WTC11 (cell line): ENCODE measurements at places on chromosomes 7 and 10.

- no peak for DNase-seq
- H3K27ac ChIP-seq, result peak overlapping the region; percentile 62
- H3K4me3 ChIP-seq, result no peak overlapping the region
- H3K27me3 ChIP-seq, result no peaks in the 10 kb centered on the region
Observed at GRCh38 chr7:155670521-155670920, 26.1 kb downstream of the RBM33 start.

DNA sequence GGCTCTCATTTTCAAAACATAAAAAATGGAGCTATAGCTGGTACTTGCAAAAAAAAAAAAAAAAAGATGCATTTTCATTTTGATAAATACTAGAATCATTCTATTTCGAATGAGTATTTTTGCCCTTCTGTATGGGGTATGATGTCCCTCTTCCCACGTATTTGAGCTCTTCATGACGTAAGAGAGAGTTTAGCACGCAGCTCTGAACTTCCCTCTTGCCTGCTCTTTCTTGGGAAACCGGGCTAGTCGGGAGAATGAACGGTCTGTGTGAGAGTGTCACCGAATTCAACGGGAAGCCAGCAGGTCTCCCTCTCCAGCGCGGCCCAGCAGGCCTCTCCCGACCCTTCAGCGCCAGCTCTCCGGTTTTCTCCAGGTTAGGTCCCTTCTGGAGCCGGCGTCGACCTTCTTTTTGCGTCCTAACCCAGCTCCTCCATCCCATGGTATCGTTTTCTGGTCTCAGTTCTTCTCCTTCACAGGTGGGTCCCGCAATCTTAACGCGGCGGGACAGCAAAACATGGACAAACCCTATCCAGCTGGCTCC lies 159.2 kb upstream of the PITRM1 start:
- no peak overlapping the region for H3K27ac ChIP-seq
- no peak overlapping the region for H3K4me3 ChIP-seq
- no peak for DNase-seq
- no peaks in the 10 kb centered on the region for H3K36me3 ChIP-seq

- H3K36me3 ChIP-seq, result peaks cover 74% of the 10 kb centered on the region
- no peak for DNase-seq
- H3K4me3 ChIP-seq, result no peak overlapping the region
- no peaks in the 10 kb centered on the region for H3K4me1 ChIP-seq
- H3K27ac ChIP-seq, result no peak overlapping the region
Observed at GRCh38 chr10:130404476-130405055, 268.4 kb downstream of the GLRX3 start.

GRCh38 chr7:158369866-158370265 lies 217.8 kb downstream of the PTPRN2 start:
- H3K27me3 ChIP-seq, result no peaks in the 10 kb centered on the region; the same call in 1 of the 2 replicates
- no peaks in the 10 kb centered on the region for H3K36me3 ChIP-seq
- no peak for DNase-seq
- H3K27ac ChIP-seq, result no peak overlapping the region
- no peak overlapping the region for H3K4me3 ChIP-seq

DNA sequence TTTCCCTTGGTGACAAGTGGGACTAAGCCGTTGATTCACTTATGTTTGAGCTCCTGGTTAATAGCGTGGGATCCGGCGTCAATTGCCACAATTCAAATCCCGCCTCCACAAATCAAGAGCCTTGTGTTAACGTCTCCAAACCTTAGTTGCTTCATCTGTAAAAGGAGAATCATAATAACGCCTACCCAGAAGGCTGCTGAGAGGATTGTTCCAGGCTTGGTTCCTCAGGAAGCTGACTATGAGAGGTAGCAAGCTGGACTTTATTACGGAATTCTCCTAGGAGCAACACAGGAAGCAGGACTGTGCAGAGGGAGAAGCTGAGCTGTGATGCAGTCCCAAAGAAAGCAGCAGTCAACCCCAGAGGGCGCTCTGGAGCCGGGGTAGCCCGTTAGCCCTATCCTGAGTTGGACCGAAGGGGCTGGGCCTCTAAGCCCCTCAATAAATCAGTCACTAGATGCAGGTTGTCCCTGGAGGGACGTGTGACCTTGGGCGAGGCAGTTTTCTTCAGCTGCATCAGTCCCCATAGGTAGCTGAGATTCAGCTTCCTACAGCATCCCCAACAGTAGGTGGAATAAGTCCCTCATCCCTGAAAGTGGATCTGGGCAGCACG lies 6.9 kb upstream of the BAG3 start:
- peaks cover 7% of the 10 kb centered on the region; the same call in 1 of the 2 replicates for H3K4me1 ChIP-seq
- peak; percentile 78 for DNase-seq
- H3K27ac ChIP-seq, result no peak overlapping the region
- H3K27me3 ChIP-seq, result no peaks in the 10 kb centered on the region; the same call in 1 of the 2 replicates
- no peak overlapping the region for H3K4me3 ChIP-seq

DNA sequence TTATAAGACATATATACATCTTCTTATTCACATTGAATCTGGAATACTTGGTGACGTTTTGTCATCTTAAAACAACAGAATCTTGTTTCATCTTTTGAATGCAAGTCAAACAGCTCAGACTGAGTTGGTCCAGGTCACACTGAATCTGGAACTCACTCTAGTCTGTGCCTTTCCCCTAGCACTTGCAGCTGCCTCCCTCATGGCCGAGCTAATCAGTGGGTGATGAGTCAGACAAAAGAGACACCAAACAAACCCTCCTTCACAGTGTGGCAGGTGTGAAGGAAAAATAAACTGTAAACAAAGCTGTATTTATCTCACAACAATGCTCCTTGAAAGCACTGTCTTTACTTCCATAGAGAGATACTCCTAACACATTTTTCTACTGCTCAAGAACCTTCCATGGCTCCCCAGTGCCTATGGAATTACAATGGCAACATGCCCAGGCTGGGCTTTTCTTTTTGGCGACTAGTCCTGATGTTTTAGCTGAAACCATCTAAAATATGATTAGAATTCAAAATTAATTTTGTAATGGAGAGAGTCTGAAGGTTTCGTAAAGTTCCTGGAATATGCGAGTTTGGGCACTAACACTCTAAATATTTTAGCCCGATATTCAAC lies 140.0 kb downstream of the ZNF365 start:
- peaks cover 35% of the 10 kb centered on the region for H3K27me3 ChIP-seq
- H3K4me1 ChIP-seq, result no peaks in the 10 kb centered on the region
- no peak overlapping the region for H3K27ac ChIP-seq

GRCh38 chr10:2019281-2019680 lies 282.0 kb upstream of the ADARB2 start:
- peaks cover 11% of the 10 kb centered on the region for H3K27me3 ChIP-seq
- no peak overlapping the region for H3K27ac ChIP-seq
- no peaks in the 10 kb centered on the region for H3K4me1 ChIP-seq
- no peak for DNase-seq
- no peaks in the 10 kb centered on the region for H3K36me3 ChIP-seq

DNA sequence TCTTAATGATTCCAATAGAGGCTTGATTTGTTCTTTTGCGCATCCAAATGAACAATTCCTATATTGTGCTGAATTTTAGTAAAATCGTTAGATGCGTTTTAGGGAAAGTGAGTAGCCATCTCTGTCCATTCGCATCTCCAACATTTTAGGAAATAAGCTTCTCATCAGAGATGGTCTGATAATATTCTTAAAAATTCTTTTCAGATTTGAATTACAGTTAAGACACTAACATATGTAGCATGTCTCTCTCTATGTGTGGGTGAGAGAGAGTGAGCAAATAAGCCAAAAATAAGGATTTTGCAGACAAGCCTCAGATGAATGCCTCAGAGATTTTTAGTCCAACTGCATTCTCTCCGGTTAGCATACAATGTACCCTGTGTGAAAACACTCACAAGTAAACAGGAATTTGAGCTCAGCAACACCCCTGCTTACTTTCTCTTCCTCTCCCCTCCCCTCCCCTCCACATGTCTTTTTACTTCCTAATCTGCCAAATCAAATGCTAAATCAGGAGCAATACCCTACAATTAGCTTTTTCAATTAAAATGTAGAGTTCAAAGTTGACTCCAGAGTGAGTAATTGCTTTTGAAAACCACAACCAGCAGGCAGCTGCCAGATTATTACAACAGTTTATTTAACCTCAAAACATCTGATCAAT lies 354.4 kb downstream of the CRPPA start:
- H3K27me3 ChIP-seq, result peaks cover 27% of the 10 kb centered on the region
- H3K36me3 ChIP-seq, result no peaks in the 10 kb centered on the region
- H3K27ac ChIP-seq, result peak overlapping the region; percentile 53; the same call in 1 of the 2 replicates
- peaks cover 27% of the 10 kb centered on the region for H3K4me1 ChIP-seq

DNA sequence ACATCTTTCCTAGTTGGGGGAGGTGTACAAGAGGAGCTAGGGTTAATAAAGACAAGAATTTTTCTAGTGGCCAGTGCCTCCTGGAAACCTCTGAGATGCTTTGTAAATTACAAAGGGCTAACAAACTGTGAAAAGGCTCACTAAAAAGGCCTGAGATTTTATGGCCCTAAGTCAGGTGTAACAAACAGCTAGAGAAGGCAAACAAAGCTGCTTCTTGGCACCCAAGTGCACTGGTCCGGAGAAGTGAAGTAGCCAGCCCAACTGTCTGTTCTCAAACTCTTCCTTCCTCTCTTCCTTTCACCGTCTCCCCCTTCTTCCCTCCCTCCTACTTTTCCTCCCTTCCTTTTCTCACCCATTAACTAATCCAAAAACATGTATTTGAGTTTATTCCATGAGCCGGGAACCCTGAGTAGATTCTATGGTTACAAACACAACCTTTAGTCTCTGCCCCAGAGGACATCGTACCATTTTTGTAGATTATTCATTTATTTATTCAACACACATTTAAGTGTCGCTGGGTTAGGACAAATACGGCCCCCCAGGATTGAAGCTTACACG lies 143.4 kb upstream of the PCGF5 start:
- H3K4me3 ChIP-seq, result no peak overlapping the region
- H3K36me3 ChIP-seq, result no peaks in the 10 kb centered on the region
- peaks cover 8% of the 10 kb centered on the region; the same call in 1 of the 2 replicates for H3K27me3 ChIP-seq
- no peak overlapping the region for H3K27ac ChIP-seq

DNA sequence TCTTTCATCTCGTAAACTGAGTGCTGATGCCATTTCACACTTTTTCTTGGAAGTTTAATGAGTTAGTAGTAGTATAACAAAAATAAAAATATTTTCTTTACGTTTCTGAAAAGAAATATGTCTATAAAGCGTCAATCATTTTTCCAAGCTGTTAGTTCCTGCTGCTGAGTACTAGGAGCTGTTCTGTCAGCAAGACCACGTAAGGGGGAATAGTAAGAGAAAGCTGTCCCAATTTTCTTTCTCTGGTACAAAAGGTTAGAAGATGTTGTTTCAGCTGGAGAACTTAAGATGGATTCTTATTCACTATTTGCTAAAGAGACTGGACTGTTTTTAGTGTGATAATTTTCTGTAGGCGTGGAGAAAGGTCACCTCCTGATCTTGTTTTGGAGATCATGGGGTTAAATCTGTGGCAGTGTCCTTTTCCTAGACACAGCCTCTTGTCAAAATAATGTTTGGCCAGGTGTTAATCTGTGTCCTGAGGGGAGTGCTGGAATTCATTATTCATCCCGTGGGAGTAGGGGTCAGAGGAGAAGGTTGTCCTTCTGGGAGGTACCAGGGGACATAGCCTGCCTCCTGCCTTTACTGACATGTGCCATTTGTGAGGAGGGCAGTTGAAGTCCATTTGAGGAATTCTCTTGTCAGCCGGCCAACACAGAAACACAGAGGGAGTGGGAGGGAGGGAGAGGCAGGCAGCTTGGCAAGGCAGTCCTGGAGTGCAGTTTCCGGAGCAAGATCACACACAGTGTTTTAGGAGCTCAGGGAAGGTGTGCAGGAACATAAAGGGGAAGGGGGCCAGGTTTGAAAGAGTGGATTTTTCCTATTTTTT lies 368.7 kb downstream of the AUTS2 start:
- H3K27ac ChIP-seq, result no peak overlapping the region
- no peaks in the 10 kb centered on the region; the same call in 1 of the 2 replicates for H3K27me3 ChIP-seq
- peak overlapping the region; percentile 8; the same call in 1 of the 2 replicates for H3K4me3 ChIP-seq
- H3K36me3 ChIP-seq, result no peaks in the 10 kb centered on the region
- DNase-seq, result no peak

GRCh38 chr7:72492461-72493065 lies 80.4 kb upstream of the CALN1 start:
- no peak overlapping the region for H3K27ac ChIP-seq
- DNase-seq, result no peak
- no peak overlapping the region for H3K4me3 ChIP-seq
- H3K4me1 ChIP-seq, result no peaks in the 10 kb centered on the region

DNA sequence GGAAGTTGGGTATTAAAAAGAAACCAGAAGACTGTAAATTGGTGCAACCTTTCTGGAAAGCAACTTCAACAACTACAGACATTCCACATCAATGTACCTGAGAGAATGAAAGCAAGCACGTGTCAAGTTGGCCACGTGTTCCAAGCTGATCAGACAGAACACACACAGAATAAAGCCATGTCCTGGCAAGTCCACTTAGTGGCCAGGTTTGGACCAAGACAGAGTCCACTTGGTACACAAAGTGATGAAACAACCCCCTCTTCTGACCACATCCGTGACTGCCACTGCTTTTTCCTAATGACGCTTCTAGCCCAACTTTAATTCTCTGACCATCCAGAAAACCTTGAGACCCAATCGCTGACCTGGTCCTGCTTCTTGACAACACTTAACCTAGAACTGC lies 109.4 kb downstream of the ABLIM1 start:
- no peak overlapping the region for H3K27ac ChIP-seq
- H3K4me1 ChIP-seq, result no peaks in the 10 kb centered on the region
- H3K36me3 ChIP-seq, result no peaks in the 10 kb centered on the region
- peak; percentile 50 for DNase-seq

DNA sequence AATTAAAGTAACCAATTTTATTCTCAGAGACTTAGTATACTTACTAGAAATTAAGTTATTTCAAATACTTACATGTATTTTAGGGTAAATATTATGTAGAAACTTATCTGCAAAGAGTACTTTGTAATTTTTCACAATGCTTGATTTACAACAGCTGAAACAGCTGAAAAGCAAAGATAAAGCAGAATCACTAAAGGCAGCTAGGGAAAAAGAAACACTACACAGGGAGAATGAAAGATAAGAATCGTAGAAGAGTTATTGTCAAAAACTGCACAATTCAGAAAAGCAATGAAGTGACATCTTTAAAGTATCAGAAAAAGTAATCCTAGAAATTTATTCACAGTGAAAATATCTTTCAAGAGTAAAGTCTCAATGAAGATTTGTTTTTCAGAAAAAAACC lies 69.7 kb upstream of the ZNF804B start:
- no peak overlapping the region for H3K27ac ChIP-seq
- no peak for DNase-seq
- no peak overlapping the region for H3K4me3 ChIP-seq
- no peaks in the 10 kb centered on the region for H3K36me3 ChIP-seq

DNA sequence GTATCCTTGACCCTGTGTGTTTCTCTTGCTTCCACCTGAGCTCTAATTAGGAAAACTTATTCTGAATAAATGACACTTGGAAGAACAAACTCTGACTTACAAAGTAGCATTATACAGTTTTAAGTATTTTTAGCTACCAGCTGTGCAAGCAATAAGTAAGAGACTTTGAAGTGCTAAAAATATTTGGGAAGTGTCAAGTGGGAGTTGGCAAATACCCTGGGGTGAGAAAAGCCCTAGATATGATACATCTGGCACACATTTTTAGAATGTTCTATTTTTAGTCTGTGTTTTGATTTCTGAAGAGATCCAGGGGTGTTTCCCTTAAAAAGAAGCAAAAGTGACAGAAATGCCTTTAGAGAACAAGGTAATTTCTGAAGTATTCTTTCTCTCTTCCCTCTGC lies 132.7 kb upstream of the TEX47 start:
- no peaks in the 10 kb centered on the region for H3K36me3 ChIP-seq
- no peaks in the 10 kb centered on the region for H3K27me3 ChIP-seq
- DNase-seq, result no peak
- no peak overlapping the region for H3K4me3 ChIP-seq
- no peaks in the 10 kb centered on the region for H3K4me1 ChIP-seq
